ENCODE measurements at places on chromosomes 4 and X.

DNA sequence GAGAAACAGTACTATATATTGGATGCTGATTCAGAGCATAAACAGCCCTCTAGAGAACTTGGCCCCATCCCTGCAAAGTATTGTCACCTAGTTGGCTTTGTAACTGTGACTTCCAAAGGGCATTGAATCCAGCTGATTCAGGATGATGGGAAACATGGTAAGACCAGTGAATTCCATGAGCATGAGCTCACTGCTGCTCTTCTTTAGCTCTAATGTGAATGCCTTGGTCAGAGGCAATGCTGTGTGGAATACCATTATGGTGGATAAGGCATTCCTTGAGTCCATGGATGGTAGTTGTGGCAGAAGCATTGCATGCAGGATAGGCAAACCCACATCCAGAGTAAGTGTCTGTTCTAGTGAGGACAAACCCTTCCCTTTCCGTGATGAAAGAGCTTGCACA is 365.6 kb upstream of the EDA2R start:
- DNase-seq, result no peak

DNA sequence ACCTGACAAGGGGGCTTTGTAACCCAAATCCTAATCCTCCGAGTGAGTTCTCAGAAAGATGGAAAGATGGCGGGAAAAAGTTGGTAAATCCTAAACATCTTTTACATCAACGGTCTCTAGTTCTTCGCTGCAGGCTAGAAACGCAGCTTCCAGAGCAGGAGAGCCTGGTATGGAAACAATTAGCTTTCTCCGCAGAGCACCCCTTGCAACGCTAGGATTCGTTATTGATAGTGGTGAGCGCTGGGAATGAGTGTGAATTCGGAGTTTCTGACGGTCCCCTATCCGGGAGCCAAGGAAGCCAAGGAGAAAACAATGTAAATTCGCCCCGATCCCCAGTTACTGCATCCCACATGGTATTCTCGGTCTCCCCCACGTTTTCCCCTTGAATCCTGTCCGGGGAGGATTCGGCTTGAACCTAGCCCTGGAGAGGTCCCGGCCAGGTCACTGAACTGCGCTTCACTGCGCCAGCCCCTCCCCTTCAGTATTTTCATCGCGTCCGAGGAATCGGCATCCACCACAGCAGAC is 4.7 kb upstream of the NEUROG2 start:
- DNase-seq, result no peak

- no peak for DNase-seq
These were observed 32.7 kb upstream of the CASK start for GRCh38 chrX:41956027-41956426.

DNA sequence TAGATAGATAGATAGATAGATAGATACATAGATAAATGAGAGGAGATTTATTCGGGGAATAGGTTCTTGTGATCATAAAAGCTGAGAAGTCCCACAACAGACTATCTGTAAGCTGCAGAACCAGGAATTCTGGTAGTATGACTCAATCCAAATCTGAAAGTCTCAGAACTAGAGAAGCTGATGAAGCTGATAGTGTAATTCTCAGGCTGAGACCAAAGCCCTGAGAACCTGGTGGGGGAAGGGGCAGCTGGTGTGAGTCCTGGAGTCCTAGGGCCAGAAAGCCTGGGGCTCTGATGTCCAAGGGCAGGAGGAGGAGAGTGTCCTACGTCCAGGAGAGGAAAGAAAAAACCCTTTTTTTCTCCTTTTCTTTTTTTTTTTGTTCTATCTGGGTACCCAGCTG is 8.0 kb upstream of the BANK1 start:
- no peak for DNase-seq

- no peak for DNase-seq
These were observed 5.1 kb downstream of the RAB33B start for GRCh38 chr4:139458999-139459398.

GRCh38 chr4:7204656-7205387 is 12.5 kb downstream of the SORCS2 start:
- no peak for DNase-seq

- no peak for DNase-seq
These were observed 47.9 kb downstream of the SOWAHB start for GRCh38 chr4:76850010-76850441.

DNA sequence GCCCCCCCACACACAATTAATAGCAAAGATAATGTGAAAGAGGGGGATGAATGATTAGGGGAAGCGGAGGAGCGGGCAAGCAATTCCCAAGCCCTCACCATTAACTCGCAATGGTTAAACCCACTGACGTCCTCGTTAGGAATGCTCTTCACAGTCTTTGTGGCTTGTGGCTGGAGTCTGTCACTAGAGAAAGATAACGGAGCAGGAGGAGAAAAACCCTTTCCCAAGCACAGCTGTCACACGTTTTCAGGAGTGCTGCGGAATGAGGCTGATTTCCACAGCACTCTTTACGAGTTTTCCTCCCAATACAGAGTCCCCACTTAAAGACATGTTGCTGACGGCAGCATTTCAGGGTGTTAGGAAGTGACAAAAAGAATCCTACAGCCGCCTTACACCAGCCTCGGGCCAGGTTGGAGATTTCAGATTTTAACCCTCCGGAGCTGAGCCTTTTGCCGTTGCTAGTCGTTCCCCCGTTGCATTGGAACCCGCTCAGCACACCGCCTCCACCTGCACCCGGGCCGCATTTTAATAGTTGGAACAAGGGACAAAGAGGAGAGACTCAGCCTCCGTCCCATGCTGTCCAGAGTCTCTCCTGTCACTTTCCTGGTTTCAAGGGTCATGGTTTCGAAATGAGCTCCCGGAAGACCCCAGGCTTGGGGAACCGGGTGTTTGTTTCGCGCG is 92.2 kb downstream of the GEMIN8 start:
- DNase-seq, result no peak

DNA sequence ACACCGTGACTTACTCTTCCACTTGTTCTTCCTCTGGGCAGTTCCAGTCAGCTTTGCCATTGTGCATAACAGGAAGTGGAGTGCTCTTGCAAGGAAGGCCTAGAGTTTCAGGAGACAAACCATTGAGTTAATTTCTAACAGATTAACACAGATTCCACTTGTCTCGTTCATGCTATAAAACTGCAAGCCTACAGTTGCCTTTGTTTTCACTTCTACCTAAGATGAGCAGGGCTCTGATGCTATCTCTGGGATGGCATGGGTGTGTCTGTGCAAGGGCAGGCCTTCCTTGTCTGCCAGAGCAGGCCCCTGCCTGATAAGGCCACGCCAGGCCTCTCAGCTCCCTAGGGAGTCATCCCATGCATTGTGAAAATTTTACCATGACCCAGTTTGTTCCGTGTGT is 67.7 kb upstream of the PGRMC2 start:
- no peak for DNase-seq
